ENCODE measurements at places on chromosomes 5 and 9.

- no peak for DNase-seq
Measured at GRCh38 chr9:4143936-4144717, 155.7 kb downstream of the GLIS3 start.

DNA sequence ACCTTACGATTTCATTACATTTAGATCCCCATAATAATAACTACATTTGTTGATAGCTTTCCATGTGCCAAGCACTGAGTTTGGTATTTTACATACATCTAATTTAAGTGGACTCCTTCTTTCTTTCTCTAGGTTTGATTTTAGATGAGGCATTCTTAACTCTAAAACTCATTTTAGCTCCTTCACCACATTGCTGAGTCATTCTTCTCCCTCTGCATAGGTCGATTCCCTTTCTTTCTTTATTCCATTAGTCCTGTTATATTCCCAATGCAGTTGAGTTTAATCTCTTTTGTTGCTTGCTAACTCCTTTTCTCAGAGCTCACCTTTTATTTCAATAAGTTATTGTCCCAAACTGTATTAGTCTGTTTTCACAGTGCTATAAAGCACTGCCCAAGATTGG, 329.8 kb downstream of the TAF11L14 start:
- no peak for DNase-seq

GRCh38 chr9:114395768-114396167, 8.0 kb upstream of the AKNA start:
- no peak for DNase-seq

- no peak for DNase-seq
Measured at GRCh38 chr9:7946458-7946857, 146.9 kb upstream of the DMAC1 start.

GRCh38 chr5:172102913-172103626, 85.0 kb downstream of the STK10 start:
- DNase-seq = no peak

- DNase-seq = no peak
Measured at GRCh38 chr9:109403116-109403515, 82.3 kb upstream of the EPB41L4B start.

- DNase-seq = no peak
Measured at GRCh38 chr9:87703636-87704276, 22.2 kb upstream of the CTSL start.

GRCh38 chr9:22112870-22113821, 104.0 kb upstream of the CDKN2B start:
- no peak for DNase-seq

- peak; percentile 62 for DNase-seq
Measured at GRCh38 chr9:125902831-125903512, 155.8 kb downstream of the PBX3 start.

DNA sequence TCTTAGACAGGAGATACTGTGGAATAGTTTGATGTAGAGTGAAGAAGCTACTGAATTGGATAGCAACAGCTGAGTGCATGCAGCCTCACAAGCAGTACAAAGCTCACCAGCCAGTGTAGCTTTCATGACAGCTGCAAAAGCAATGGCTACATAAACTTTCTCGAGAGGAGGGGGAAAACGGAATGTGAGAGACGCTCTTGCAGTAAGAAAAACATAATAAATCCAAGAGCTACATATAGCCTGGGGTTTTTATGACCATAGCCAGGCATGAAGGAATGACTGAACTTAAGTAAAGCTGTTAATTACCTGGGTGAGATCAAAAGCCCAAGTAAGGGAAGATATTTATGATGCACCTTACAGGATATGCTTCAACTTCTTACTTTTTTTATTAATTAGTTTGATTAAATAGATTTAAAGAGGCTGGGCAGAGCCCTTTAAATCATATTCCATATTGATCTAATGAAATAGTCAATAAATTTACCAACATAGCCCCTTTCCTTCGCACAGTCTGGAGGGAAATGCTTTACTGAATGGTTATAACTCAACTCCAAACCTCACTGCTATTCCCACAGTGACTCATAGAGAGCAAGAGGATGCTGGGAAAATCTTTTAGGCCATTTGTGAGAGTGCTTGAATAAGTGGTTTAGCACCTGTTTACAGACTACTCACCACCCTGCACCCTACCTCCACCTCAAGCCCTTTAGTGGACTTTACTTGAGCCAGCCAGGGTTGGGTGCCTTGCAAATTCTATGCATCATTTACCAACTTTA, 407.2 kb upstream of the CLINT1 start:
- DNase-seq = peak; percentile 12

GRCh38 chr5:176927562-176927961, 28.4 kb upstream of the HK3 start:
- DNase-seq = no peak

DNA sequence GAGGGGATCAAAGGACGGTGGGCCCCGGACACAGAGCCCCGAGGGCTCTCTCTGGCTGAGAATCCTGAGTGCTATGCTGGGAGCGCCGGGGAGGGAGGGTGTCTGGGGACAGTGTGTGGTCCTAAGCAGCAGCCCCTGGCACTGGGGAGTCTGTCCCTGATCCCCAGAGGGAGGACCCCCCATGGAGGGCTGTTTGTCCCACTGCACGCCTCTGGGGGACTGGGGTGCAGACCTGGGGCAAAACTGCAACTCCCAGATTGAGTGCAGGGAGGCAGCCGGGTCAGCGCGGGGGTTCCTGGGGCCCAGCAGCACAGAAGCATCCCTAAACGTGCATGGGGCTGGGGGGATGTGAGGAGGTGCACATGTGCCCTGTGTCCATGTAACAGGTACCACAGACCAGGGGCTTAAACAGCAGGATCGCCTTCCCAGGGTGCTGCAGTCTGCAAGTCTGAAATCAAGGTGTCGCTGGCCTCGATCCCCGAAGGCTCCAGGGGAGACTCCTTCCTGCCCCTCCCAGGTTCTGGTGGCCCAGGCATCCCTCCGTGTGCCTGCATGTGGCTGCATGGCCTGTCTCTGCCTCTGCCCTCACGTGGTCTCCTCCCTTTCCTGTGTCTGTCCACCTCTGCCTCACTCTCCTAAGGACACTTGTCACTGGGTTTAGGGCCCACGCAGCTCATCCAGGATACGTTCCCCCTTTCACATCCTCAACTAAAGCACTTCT, 35.9 kb upstream of the IRX4 start:
- DNase-seq = no peak

- peak; percentile 72 for DNase-seq
Measured at GRCh38 chr5:72244862-72245371, 75.1 kb downstream of the MRPS27 start.

GRCh38 chr5:154384480-154385235, 61.1 kb upstream of the SAP30L start:
- peak; percentile 37 for DNase-seq

GRCh38 chr5:179700401-179700918, 1.7 kb downstream of the CANX start:
- DNase-seq = no peak

DNA sequence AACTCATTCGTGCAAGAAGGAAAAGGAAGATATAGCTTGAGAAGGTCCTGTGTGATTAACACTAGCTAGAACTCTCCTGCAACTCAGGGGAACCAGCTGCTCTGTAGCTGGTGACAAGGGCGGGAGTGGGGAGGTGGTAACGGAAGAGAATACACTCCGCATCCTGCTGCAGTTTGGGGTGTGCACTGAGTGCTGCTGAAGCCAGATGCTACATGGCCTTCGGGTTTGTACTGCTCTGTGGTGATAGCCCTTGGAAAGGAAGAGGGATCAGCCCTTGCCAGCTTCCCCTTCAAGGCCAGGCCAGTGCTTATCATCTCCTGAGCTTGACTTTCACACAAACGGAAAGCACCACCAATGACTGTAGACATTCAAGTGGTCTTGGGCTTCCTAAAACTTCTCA, 34.3 kb downstream of the FRMD3 start:
- DNase-seq = peak; percentile 24

DNA sequence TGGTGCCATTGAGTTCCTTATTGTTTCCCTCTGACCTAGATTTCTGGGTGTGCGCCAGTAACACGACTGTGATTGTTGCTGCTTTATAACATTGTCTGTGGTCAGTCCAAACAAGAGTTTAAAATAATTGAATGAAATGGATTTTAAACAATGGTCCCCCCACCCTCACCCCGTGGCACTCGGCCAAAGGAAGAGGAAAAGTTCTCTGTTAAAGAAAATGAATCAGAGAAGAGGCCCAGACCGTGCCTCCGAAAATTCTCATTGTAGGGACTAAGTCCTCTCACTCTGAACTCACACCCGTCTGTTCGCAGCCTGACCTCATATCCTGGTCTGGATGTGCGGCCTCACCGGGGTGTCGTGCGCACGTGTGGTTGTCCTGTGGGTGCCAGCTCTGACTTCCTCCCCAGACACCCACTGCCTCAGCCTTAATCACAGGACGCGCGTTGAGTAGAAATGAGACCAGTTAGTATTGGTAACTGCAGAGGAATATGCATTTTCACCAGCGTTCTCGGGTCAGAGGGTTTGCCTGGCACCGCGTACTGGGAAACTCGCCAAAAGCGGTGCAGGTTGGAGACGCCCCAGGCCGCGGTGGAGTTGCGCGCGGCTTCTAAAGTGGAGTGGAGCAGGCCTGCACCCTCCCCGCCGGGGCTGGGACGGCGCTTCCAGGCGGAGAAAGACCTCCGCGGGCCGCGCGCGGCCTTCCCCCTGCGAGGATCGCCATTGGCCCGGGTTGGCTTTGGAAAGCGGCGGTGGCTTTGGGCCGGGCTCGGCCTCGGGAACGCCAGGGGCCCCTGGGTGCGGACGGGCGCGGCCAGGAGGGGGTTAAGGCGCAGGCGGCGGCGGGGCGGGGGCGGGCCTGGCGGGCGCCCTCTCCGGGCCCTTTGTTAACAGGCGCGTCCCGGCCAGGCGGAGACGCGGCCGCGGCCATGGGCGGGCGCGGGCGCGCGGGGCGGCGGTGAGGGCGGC, at the start of gene ABL1:
ABL1 (plus strand) TSS at position 884 of the 966 bp plus-strand sequence. CDS start 193 bp downstream, outside the sequence.
- DNase-seq = peak; percentile 93

DNA sequence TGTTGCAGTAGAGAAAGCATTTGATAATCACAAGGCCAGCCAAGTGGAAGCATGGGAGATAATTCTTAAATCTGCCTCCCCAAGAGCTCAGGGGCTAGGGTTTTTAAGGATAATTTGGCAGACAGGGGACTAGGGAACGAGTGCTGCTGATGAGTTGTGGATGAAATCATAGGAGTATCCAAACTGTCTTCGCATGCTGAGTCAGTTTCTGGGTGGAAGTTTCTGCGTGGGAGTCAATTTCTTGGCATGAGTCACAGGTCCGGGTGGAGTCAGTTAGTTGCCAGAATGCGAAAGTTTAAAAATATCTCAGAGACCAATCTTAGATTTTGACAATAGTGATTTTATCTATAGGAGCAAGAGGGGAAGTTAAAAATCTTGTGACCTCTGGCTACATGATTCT, 112.6 kb downstream of the TMC1 start:
- no peak for DNase-seq

- DNase-seq = no peak
Measured at GRCh38 chr5:133698259-133698554, 85.9 kb upstream of the FSTL4 start.

DNA sequence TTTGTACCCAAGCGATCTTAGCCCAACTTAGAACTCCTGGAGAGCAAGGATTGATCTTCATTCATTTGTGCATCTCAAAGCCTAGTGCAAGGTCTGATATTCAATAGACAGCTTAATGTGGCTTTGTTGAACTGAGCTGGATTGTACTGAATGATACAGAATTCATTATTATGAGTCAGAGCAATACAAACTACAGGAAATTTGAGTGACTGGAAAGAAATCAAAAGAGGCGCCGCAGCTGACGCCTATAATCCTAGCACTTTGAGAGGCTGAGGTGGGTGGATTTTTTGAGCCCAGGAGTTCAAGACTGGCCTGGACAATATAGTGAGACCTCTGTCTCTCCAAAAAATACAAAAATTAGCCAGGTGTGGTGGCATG, 58.6 kb downstream of the ENC1 start:
- peak; percentile 45 for DNase-seq

- DNase-seq = no peak
Measured at GRCh38 chr5:6522331-6522730, 73.7 kb downstream of the UBE2QL1 start.

- peak; percentile 68 for DNase-seq
Measured at GRCh38 chr5:58462154-58462553, 2.3 kb upstream of the PLK2 start.

DNA sequence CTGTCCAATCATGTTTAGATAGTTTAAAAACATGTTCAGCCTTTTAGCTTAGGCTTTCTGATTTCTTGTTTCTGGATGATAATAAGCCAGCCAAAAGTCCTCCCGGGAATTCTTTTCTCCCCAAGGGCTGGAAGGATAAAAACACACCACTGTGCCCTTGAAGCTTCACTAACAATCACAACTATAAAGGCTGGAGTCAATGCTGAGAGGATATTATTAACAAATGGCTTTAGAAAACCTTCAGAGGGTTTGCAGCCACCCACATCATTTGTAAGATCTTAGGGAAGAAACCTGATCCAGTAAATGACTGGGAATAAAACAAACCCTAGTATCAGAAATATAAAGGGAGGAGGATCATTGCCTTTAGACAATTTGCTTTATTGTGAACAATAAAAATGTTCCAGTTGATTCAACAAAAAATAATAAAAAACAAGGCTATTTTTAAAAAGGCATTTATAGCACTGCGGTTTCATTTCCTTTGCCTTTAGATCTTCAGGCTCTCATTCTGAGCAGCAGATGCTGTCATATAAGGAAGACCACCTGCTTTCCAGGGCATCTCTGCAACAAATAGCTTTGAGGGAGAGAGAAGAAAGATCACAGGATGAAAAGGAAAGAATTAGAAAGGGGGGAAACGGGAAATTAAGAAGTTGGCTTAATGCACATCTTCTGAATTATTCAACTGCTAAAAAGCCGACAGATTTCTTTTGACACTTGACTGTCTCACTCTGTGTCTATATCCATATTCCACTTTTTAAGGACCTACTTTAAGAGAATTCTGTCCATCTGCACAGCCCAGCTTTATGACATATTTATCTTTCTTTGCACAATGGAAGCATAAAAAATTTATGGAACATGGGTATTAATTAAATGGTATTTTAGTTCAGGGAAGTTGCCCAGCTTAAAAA, 277.2 kb upstream of the SLC24A2 start:
- no peak for DNase-seq

DNA sequence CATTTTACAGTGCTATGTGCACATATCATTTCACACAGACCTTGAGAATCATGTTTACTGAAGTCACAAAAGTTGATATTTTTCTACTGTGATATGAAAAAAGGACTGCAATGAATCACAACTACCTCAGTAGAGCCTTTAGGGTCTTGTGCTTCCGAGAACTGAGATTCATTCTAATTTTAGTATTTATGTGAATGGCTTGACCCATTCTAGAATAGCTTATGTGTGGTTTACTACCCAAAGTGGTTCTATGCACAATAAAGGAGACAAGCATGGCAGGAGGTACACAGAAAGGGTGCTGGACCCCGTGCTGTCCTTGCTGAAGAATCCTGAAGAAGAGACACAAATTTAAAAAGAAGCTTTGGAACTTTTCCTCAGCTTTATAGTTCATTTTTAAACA, 28.2 kb downstream of the MEF2C start:
- no peak for DNase-seq

- no peak for DNase-seq
Measured at GRCh38 chr9:89025553-89025952, 34.3 kb downstream of the S1PR3 start.

GRCh38 chr9:136204838-136205706, at the start of gene LHX3:
Gene LHX3, minus strand, starts transcription at chr9:136205128. Its CDS starts 116 bp downstream, at chr9:136205012.
- peak; percentile 44 for DNase-seq

GRCh38 chr5:66513130-66513529, 83.1 kb upstream of the MAST4 start:
- no peak for DNase-seq

GRCh38 chr9:137611623-137612609, 6.4 kb downstream of the ARRDC1 start:
- peak; percentile 97 for DNase-seq

- DNase-seq = no peak
Measured at GRCh38 chr5:21181609-21182125, 1193.7 kb upstream of the CDH18 start.

GRCh38 chr5:114727358-114727757, 365.5 kb downstream of the KCNN2 start:
- peak; percentile 63 for DNase-seq

- no peak for DNase-seq
Measured at GRCh38 chr5:35859101-35859661, 2.5 kb downstream of the IL7R start.
